ENCODE measurements at places on chromosomes 1 and 21.

GRCh38 chr1:106836708-106837107 lies 219.8 kb upstream of the PRMT6 start:
- DNase-seq: no peak

- no peak for DNase-seq
Measured at GRCh38 chr1:92085727-92086126, 5.6 kb downstream of the BTBD8 start.

DNA sequence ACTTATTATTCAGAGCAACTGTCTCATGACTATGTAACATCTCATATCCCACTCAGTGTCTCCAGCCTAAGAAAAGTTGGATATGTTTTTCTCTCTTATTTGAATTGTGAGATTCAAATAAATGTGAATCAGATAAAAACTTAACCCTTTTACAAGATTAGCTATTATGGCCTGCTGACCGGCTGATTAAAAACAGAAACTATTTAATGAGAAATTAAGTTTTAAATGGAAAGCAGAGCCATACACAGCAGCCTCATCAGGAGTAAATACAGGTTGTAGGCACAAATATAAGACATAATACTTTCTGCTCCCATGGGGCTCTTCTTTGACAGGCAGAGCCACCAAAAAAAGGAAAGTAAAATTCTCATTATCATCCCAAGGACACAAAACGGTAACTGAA lies 307.0 kb upstream of the PRMT6 start:
- no peak for DNase-seq

GRCh38 chr1:185268352-185268751 lies 48.7 kb downstream of the IVNS1ABP start:
- no peak for DNase-seq

GRCh38 chr1:245154429-245155271 lies at the start of gene KIF26B:
Gene KIF26B, plus strand, starts transcription at chr1:245154985. Its CDS starts 440 bp downstream, at chr1:245155425.
- DNase-seq: no peak

DNA sequence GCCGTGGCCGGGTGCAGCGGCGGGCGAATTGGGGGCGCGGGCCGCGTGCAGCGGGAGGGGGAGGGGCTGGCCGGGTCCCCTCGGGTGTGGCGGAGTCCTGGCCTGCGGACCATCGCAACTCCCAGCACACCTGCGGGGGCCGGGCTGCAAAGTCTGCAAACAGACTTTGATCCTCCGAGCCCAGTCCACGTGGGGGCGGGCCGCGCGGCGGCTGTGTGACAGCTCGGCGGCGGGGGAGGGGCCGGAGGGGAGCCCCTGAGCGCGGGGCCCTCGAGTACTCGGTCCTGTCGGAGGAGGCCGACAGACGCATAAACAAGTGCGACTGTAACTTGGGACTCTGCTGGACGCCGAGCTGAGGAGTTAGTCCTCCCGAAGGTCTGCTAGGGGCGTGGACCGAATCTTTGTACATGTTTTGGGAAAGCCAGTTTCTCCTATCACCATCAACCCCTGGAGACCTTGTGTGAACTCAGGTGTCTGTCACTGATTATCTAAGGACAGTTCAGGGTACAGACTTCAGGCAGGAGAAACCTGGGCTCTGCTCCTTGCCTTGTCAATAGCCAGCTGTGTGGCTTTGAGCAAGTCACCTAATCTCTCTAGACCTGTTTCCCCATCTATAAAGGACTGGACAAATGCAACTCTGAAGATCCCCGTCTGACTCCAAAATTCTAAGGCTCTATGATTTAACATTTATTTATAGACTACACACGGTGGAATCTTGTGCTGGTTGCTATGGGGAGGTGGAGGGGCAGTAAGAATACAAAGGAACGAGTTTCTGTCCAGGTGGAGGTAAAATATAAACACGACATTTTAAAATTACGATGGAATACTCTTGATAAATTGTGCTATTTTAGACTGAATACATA lies 710 bp upstream of the SLC30A1 start:
- DNase-seq: no peak

GRCh38 chr1:63453232-63453631 lies 69.8 kb downstream of the ITGB3BP start:
- DNase-seq: no peak

GRCh38 chr1:89719502-89720306 lies 86.8 kb downstream of the LRRC8C start:
- no peak for DNase-seq

DNA sequence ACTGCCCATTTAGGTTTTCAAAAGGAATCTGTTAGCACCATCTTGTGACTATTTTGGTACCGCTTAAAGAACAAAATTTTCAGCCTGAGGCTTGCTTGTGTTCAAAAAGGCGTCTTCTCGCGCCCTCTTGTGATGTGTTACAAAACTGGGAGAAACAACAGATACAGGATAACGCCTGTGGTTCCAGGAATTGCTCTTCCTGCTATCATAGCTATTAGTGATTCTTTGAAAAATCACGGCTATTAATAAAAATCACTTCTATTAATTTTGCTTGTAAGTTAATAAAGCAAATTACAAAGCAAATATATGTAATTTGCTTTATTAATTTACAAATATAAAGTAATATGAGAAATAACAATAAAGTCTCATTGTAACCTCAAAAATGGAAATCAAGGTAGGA lies 82.2 kb upstream of the ABCD3 start:
- no peak for DNase-seq

DNA sequence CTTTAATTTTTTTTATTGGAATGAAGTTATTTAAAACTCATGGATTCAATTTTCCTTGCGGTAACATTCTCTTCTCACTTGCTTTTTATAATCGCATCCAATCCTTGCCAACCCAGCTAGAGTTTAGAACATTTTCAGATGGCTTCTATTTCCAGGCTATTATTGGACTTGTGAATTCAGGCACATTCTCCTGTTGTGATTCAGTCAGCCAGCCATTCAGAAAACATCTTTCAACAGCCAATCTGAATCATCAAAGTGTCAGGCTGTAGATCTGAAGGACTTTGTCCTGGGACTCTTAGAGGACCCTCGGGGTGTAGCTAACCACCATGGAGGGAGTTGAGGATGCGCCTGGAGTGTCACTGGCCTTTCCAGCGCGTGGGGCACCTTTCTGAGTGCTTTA lies 92.4 kb downstream of the PRDM2 start:
- no peak for DNase-seq

DNA sequence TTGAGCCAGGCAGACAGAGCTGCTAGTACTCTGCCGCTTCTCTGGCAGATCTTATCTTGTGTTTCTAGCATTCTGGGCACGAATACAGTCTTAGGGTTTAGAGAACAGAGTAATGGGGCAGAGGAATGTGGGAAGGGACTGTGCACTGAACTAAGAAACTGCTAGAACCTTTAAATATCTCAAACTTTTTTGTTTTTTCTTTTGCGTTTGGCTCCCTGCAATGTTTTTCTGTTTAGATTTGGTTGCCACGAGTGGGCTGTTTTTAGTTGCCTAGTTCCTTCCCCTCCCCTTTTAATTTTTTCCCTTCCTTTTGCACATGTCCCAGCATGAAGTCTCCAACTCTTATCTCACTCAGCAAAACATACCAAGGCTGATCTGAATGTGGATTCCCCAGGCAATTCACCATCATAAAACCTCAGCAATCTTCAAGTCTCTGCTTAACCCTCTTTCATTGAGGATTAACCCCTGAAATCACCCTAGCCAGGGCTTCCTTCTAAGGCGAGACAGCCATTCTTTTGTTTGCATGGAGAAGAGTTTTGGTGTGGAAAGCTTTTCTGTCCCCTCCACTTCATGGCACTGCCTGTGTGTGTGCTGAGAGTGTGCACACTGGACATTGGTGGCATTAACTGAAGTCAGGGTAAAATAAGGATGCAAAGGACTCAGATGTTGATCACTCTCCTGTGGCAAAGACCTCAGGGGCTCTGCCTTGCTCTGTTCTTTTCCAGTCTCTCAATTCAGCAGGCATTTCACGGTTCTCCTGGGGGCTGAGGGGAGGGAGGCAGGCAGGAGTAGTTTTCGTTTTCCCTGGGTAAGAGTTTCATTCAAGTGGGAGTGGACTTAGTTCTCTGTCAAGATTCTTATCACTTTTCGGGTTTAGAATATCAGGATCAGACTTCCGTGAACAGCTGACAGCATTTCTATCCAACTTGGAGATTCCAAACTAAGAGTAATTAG lies 2.8 kb upstream of the ATF3 start:
- DNase-seq: no peak

DNA sequence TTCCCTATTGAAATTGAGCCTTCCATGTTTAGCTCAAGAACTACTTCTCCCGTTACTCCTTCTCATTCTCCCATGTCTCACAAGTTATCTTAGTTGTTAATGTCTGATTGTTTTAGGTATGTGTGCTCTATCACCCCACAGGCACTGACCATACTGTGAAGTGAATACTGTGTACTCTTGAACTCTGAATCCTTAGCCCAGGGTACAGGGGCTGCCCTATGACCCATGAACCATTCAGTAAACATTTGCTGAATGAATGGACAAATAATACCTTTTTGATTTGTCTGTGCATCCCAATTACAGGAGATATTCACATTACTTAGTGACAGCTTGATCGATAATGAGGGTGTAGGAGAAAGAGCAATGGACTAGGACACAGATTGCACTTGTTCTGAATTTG lies 169.4 kb upstream of the BEND5 start:
- no peak for DNase-seq

DNA sequence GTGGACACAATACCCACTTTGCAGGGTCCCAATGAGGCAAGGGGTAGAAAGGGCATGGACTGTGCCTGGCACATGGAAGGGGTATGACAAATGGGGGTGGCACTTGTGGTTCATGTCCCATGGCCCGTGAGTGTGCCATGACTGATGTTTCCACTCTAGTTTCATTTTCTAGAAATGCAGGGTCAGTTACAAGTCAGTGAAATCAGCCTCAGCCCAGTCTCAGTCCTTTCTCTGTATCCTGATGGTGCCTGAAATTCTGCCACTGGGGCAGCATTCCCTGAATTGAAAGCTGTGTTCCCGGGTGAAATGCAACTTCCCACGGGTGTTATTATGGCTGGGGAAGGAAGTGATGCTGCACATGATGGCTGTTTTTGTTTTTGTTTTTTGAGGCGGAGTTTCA lies 110.8 kb upstream of the ZBTB40 start:
- no peak for DNase-seq

GRCh38 chr1:78676347-78676982 lies 26.8 kb downstream of the IFI44 start:
- DNase-seq: no peak

DNA sequence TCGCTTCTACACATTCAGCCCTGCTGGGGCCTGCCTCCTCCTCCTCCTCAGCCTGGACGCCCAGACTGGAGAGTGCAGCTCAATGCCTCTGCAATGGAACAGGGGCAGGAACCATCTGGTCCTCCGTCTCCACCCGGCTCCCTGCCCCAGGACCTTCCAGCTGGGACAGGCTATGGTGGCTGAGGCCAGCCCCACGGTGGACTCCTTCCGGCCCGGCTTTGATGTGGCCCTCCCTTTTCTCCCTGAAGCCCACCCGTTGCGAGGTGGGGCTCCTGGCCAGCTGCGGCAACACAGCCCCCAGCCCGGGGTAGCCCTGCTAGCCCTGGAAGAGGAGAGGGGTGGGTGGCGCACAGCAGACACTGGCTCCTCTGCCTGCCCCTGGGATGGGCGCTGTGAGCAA lies 1.4 kb downstream of the EXTL1 start:
- DNase-seq: no peak

- no peak for DNase-seq
Measured at GRCh38 chr1:83027511-83027910, 971.4 kb downstream of the TTLL7 start.

DNA sequence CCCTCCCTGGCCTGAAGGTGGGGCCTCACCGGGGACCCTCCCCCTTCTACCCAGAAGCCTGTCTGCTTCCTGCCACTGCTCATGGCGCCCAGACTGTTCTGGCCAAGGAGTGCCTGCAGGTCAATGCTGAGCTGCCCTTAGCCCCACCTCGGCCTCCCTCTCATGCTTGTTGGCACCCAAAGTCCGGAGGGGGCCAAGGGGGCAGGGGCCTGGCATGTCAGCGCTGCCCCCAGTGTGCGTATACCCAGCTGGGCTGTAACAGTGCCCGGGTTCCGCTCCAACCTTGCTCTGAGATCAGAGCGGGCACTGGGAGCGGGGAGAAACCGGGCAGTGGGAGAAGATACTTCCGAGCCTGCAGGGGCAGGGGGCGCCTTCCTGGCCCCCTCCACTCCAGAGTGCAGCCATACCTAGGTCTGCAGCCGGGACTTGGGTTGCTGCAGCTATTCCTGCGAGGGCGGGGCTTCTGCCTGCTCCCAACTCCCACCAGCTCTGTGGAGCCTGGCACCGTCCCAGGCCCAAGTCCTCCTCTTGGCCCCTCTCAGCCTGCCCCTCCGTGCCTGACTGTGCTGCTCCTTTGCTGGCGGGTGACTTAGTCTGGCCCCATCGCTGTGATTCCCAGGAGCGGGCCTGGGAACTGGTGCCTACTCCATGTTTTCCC lies 21.4 kb upstream of the TGFB2 start:
- no peak for DNase-seq

All from activated T-cell treated with anti-CD3 and anti-CD28 coated beads, Interleukin-2, amount 50 U/mL, for 24 hours (primary cell).